ENCODE measurements at places on chromosomes 2 and 18.

- DNase-seq: no peak
Measured at GRCh38 chr2:195782156-195782555, 125.1 kb downstream of the SLC39A10 start.

DNA sequence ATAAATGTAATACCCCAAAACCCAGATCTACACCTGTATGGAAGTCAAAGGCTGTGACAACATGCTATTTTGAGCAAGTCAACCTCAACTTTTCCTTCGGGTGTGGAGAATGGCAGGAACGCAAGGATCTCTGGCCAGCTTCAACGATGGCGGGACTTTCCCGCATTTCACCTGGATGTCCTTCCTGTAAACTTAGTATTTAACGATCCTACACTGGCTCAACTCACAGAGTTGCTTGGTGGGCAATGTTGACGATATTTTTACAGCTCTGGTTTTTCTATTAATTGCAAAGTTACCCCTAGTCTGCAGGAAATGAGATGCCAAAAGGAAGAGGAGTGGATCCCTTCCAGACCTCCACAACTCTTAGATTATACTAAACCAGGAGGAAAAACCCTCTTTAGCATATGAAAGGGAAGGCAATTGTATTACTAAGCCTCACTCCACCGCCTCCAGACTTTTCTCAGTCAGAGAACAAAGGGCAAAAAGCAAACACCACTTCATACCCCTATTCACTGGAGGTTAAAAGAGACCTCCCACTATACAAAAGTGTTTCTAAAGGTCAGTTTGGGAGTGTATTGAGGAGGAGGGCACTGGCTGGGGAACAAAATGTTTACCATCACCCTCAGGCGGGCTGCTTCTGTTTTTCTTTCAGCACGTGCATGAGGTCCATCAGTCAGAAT is 56.5 kb upstream of the ACVR1 start:
- no peak for DNase-seq

- no peak for DNase-seq
Measured at GRCh38 chr2:18267501-18267900, 293.0 kb downstream of the RDH14 start.

GRCh38 chr2:55327470-55328230 is 58.6 kb upstream of the MTIF2 start:
- no peak for DNase-seq

DNA sequence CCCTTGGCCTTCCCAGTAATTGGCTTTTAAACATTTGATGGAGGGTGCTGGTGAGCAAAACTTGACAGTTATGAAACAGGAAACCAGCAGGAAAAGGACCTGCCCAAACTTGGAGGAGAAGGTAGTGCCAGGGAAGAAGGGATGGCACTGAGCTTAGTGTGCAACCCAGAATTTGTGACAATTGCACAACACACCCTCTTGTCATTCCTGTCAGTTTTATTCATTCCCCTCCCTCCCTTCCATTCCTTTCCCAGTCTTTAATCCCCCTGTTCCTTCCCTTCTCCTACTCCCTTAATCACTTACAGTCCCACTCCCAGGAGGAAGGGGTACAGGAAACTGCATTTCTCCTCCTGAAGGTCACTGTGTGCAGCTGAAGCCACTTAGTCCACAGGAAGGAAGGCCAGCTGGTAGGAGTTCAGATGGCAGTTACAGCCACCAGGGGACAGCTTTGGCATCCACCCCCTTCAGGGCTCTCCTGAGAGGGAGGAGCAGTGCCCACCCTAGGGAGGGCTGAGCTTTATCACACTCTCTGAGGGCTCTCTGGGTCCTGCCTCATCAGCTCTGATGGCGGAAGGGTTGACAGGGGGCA is 24.0 kb upstream of the SIGLEC15 start:
- DNase-seq: no peak

DNA sequence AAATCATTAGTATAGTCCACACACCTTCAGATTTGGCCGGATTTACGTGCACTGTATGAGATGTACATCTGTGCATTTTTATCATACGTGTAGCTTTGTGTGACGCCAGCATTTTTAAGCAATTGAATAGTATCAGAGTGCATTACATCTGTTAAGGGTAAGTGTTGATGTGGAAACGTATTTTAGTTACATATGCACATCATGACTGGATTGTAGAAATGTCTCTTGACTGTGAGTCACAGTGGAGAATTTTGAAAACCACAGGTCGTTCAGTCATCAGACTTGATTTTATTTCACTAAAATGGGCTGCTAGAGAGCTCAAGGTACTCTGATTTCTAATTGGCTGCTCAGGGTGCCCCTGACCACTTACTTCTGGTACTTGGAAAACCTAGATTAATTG is 5.4 kb upstream of the GPBAR1 start:
- no peak for DNase-seq

GRCh38 chr2:68463287-68463877 is 3.7 kb downstream of the FBXO48 start:
- peak; percentile 85 for DNase-seq

GRCh38 chr2:144516981-144517865 is 2.7 kb downstream of the ZEB2 start:
- peak; percentile 92 for DNase-seq

DNA sequence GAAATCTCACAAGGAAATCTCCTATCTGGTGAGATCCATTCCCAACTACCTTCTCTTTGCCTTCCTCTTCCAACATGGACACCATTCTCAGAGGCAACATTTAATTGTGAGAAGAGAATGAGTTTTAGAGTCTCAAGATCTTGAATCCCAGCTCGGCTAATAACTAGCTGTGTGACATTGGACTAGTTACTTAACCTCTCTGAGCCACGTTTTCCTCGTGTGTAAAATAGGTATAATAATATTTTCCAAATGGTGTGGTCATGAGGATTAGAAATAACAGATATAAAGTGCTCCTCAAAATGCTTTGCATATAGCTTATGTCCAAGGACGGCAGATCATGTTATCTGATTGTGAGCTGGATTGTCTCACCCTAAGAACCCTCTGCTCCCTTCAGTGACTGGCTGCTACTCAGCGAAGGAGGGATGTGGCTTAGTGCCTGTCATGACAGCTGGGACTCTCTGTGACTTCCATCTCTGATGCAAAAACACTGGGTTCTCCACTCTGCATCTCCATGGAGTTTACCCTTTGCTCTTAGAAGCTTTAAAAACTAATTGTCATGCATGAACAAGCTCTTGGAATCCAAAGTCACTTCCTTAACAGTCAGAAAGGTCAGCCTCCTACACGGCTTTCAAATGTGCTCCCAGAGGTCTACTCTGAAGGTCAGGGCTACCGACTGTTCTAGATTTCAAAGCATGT is 38.4 kb upstream of the MRPL19 start:
- DNase-seq: no peak

GRCh38 chr2:85972355-85972754 is 83.6 kb upstream of the ST3GAL5 start:
- no peak for DNase-seq

- DNase-seq: no peak
Measured at GRCh38 chr2:32752205-32752604, 124.4 kb downstream of the TTC27 start.

- peak; percentile 99 for DNase-seq
Measured at GRCh38 chr2:100291152-100291970, 30.9 kb downstream of the LONRF2 start.

GRCh38 chr2:10987861-10988260 is 76.1 kb downstream of the KCNF1 start:
- no peak for DNase-seq

- no peak for DNase-seq
Measured at GRCh38 chr2:221836095-221836494, 264.0 kb upstream of the EPHA4 start.

DNA sequence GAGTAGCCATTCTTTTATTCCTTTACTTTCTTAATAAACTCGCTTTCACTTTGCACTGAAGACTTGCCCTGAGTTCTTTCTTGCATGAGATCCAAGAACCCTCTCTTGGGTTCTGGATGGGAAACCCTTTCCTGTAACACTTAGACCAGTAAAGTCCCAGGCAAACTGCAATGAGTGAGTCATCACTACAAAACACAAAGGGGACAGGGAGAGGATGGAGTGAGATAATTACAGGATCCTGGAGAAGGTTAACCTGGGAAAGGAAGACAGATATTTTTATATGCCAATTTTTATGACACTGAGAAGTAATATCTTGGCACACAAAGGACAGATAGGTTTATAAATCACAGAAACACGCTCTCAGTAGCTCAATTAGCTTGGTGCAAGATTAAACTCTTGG is 48.7 kb downstream of the EHD3 start:
- DNase-seq: no peak

- DNase-seq: no peak
Measured at GRCh38 chr2:200845669-200846325, 18.7 kb downstream of the CLK1 start.

DNA sequence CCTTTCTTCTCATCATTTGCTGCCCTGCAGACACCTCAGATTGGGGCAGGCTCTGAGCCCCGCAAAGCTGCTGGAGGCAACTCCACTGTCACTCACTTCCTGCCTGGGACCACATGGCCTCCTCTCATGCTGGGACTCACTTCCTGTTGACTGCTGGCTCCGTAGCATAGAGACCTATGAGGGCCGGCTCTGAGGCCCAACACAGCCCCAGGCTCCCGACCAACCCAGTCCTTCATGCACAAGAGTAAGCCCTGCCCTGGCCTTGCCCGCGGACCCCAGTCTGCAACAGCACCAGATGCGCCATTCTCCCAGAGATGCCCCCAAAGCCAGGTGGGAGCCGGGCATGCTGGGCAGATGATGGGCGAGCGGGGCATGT is 55.7 kb downstream of the DNMT3A start:
- no peak for DNase-seq

- no peak for DNase-seq
Measured at GRCh38 chr18:47881752-47882455, 48.6 kb downstream of the SMAD2 start.

DNA sequence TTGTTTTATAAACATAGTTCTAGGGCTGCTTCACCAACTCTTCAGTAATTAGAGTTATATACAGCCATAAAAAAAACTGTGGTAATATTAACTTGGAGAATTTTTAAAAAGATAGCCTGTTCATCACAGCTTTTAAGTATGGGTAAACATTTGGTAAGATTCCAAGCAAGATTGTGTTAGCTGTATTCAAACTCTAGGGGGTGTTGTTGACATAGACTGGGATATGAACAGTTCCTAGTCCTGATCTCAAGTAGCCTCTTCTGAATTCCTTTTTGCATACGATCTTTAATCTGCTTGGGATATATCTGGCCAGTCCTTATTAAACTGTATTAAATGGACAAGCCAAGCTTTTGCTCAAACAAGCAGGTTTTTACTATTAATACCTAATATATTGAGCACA is 13.4 kb downstream of the NOP58 start:
- DNase-seq: peak; percentile 59

GRCh38 chr2:163834841-163835240 is 99.0 kb upstream of the FIGN start:
- DNase-seq: no peak

DNA sequence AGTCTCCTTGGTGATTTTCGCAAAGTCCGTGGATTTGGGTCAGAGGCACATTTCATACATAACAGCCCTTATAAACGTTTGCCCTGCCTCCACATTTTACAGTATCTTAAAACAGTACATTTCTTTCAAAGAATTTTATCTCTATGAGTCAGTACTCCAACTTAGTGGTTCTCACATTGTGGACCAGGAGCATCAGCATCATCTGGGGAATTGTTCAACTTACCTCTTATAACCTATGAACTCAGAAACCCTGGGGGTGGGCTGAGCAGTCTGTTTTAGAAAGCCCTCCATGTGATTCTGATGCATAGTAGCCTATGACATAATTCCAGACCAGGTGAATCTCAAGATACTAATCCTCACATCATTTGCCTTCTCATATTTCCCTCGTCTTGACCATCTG is 12.4 kb downstream of the SUPT7L start:
- no peak for DNase-seq

DNA sequence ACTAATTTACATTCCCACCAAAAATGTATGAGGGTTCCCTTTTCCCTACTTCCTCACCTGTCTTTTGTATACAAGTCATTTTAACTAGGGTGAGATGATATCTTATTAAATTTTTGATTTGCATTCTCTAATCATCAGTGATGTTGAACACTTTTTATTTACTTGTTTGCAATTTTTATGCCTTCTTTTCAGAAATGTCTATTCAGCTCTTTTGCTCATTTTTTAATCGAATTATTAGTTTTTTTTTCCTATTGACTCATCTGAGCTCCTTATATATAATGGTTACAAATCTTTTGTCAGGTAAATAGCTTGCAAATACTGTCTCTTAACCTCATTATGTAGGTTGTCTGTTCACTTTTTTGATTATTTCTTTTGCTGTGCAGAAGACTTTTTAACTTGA is 269.4 kb downstream of the CDH19 start:
- DNase-seq: no peak

DNA sequence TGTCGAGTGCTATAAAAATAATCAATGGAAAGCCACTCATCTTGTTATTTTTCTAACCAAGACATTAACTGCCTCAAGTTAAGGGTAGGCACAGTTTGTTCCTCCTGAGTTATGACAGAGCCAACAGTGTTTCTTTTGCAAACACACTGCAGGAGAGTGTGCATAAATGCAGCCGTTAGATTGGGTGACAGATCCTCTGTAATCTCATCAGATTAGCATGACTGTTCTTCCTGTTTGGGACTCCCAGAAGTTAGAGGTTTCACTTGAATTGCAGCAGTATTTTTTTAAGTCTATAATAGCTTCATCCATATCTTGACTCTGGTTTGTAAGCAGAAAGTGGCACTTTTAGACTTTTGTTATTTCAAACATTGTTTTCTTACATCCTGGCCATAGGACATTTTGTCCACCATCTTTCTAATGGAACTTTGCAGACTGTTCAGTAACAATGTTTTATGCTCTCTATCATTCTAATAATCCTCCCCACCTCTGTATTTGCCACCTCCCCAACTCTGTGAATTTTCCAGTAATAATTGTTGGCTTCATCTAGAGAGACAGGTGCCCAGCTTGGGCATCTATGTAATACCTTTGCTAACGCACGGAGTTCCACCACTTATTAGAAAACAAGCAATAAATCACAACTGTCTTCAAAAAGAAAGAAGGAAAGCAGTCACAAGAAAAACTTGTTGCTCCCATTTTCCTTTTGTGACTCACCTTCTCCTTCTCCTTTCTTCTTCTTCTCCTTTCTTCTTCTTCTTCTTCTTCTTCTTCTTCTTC is 560.0 kb downstream of the ADCYAP1 start:
- DNase-seq: peak; percentile 17

GRCh38 chr18:62937065-62937464 is 221.7 kb downstream of the PHLPP1 start:
- DNase-seq: no peak

- DNase-seq: peak; percentile 96
Measured at GRCh38 chr2:218406209-218406948, 6.7 kb downstream of the CTDSP1 start.

DNA sequence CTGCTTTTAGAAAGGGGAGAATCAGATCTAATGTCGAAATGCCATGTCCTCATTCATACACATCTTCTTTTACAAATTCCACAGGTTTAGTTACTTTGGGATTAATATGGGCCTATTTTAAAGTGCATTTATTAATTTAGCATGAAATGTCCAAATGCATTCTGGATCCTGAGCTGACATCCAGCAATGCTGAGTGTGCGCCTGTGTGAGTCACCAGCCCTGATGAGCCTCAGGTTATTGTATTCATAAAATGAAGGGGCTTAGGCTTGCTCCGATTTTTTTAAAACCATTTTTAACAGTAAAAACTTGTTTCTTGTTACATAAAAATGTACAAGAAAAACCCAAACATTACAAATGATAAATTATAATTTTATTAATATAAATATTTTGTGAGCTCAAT is 94.1 kb downstream of the SH3YL1 start:
- DNase-seq: no peak
